ENCODE measurements at places on chromosomes 1 and 21.

DNA sequence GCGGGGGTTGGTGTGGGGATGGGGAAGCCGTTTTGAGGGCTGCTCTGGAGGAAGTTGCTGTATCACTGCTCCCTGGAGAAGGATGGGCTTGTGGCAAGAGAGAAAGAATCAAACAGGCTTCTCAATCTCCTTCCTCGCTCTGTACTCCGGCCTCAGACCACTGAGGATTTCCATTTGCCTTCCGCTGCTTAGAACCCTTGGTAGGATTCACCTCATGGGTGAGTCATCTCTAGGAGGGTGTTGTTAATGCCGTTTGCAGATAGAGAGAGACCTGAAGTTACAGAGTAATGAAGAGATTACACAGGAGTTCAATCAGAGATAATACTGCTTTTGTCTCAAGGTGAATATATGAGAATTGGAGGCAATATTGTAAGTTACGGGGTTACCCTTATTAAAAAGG, 15.3 kb downstream of the SLC35F3 start:
- DNase-seq: no peak

- DNase-seq: no peak
Observed at GRCh38 chr1:161176468-161177111, 717 bp downstream of the B4GALT3 start.

DNA sequence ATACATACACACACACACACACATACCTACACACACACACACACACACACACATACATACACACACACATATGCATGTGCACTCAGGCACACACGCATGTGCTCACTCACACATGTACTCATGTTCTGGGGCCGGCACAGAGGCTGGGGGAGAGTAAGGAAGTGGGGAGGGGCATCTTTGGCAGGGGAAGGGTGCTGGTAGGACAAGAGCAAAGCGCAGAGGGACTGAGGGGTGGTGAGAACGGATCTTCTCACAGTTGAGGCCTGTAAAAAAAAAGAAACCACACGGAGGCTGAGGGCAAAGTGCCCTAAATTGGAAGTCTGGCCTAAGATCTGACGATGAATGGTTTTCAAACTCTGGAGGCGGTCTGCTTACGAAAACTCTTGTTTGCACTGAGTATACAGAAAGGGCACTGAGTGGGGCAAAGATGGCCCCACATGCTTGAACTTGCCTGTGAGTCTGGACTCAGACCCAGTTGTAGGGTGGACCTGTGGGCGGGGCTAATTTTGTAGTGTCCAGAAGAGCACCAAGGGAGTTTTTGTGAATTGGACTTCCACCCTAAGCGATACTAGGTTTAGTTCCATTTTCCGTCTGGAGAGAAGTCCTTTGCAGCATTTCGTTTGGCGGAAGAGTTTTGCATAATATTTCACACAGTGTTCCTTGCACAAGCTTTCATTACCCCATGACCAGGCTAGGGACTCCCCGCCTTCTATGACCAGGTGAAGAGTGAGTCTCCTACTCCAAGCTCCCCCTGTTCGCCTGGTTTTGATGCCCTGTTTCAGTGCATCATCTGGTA, 79.3 kb upstream of the LYST start:
- no peak for DNase-seq

GRCh38 chr1:246435421-246436041, 71.5 kb downstream of the SMYD3 start:
- DNase-seq: no peak

GRCh38 chr1:183263886-183264602, 78.0 kb downstream of the LAMC2 start:
- DNase-seq: peak; percentile 67

DNA sequence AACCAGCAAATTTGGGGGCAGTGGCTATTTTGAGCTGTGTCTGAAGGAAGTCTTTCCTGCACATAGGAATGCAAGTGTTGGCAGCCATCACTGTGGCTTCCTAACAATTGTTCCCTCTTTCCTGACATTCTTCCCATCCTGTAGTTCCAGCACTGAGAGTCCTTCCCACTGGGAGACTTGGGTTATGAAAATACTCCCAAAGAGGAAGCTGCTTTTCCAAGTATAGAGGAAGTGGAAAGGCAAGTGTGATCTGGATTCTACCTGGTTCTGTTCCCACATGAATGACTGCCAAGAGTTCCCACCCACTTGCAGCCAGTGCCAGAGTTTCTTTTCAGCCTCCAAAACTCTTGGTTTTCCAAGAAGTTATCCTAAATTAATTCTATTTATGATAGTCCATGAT, 98.5 kb upstream of the CD53 start:
- DNase-seq: no peak

DNA sequence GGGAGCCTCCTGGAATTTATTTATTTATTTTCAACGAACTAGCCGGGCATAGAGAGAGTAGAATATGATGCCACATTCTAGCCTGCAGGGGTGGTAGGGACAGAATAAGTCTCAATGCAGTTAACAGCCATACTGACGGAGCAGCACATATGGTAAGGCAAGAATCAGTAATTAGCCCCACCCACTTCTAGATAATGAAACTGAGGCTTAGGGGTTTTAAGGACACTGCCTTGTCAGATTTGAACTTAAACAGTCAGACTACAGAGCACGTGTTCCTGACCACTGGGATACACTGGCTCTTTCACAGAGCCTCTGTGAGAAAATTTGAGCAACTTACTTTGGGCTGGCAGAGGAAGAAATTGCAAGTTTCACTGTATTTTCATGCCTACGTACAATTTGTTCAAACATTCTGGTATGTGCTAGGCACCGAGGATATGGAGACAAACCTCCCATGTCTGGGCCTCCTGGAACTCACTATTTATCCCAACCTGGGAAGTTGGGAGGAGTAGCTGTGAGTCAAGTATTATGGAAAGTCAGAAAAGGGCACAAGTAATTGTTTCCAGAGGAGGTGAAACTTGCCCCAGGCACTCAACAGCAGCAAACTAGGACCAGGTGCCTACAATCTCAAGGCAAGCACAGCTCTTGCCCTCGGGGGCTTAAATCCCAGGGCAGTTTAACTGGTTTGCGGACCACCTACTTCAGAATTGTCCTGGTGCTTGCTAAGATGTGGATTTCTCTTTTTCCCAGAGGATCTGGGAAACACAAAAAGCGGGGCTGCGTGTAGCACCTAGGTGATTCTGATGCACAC, 1.6 kb upstream of the CLIC4 start:
- DNase-seq: no peak

- DNase-seq: no peak
Observed at GRCh38 chr1:15714406-15715136, 21.5 kb upstream of the SLC25A34 start.

- DNase-seq: no peak
Observed at GRCh38 chr1:185786524-185786923, 52.3 kb downstream of the HMCN1 start.

- no peak for DNase-seq
Observed at GRCh38 chr1:58833166-58833565, 49.3 kb upstream of the JUN start.

GRCh38 chr21:33542640-33543504, at the start of gene SON:
SON (plus strand) TSS chr21:33543038; CDS start chr21:33543093, 55 bp downstream.
- peak; percentile 98 for DNase-seq

GRCh38 chr1:95095833-95096217, 21.3 kb upstream of the TLCD4 start:
- DNase-seq: no peak

- DNase-seq: no peak
Observed at GRCh38 chr1:204549313-204549712, 33.1 kb downstream of the MDM4 start.

DNA sequence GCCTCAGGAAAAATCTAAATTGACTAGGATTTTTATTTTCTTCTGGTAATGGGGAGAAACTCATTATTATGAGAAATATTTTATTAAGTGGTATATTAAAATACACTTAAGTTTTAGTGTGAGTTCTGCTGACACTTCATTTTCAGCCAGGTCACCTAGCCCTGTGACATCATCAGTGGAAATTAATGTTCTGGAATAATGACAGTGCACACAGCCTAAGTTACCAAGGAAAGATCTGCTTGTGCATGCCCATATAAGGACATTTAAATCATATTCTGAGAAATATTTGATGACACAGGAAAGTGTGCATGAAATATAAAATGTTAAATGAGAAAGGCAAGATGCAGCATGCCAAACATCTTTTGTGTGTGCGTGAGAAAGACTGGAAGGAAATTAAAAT, 102.0 kb downstream of the KIF14 start:
- DNase-seq: no peak

DNA sequence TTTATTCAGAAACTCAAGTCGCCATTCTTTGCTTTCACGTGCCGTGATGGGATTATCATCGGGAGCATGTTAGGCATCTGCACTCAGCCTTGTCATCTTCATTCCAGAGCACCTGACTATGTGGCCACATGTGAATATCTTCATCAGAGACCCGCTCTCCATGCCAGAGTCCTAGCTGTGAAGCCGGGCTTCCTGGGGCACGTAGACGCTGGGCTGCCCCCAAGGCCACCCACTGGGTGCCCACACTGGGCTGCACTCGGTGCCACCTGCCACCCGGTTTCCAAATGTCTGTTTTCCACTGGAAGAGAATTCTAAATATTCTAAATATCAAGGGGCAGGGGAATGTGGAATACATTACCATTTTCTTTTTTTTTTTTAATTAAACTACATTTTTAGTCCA, 43.8 kb downstream of the SLC37A1 start:
- no peak for DNase-seq

DNA sequence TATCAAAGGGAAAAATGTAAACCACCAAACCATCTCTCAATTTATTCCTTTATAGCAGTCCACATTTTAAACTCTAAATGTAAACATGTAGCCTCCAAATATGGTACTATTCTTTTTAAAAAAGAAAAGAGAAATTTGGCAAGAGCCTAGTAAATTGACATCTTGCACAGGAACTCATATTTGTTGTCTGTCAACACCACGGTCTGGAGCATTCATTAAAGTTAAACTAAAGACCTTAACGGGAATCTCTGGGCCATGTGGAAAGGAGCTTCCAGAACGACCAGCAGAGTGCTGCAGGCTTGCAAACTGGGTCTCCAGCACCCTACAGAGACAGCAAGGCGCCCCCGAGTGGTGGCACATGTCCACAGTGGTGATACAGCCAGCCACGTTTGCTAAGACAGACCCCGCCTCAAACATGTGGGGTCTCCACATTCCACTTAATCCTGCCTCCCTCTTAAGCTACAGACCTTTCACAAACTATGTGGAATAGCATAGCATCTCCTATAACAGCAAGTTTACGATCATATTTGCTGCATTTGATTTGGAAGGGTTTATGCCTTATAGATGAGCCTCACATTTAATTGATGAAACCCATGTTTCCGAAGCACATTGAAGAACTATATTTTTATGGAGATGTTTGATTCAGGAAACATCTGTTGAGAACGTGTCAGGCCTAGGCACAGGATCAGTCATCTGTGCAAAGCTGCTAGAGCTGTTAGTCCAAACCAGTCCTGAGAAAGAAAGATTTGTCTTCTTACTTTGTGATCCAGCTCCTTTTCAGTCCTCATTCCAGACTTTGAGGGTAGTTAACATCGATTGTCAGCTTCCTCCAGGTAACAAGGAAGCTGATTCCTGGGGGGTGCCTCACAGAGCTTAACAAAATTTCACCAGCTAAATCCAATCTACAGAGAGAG, 96.4 kb upstream of the BACE2 start:
- DNase-seq: peak; percentile 35

DNA sequence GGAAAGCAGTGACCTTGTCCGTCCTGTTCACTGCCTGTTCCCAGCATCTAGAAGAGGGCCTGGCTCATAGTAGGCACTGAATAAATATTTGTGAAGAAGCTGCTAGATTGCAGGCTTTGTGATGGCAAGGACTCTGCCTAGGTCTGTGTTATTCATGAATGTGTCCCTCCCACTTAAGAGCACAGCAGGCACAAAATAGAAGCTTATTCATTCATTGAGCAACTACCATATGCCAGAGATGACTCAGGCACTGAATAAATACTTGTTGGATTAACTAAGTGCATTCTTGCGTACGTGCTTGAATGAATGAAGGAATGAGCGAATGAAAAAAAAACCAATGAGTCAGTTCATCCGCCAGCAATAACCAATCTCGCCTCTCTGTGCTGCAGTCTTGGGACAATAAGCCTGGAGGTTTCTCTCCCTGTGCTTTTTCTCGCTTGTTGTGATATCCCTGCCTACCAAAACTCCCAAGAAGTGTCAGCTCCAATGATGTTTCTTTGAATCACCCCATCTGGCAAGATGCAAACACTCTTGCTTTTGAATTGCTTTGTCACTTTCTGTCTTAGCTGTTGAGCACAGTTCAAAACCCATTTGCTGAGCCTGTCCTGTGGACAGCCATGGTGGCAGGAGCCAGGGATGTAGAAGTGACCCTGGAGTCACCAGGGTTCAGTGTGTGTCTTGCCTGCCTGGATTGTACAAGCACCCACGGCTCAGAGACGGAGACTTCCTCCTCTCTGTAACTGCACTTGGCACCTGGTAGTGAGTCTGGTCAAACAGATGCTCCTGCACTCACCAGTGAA, 143.9 kb downstream of the KAZN start:
- DNase-seq: no peak

- no peak for DNase-seq
Observed at GRCh38 chr1:100234432-100234831, 15.2 kb downstream of the DBT start.

- DNase-seq: no peak
Observed at GRCh38 chr1:27592232-27592930, 11.6 kb downstream of the AHDC1 start.

- DNase-seq: no peak
Observed at GRCh38 chr1:33235521-33235920, 20.8 kb upstream of the ZNF362 start.

- peak; percentile 40 for DNase-seq
Observed at GRCh38 chr1:207868251-207868773, 42.6 kb downstream of the CD34 start.

- DNase-seq: no peak
Observed at GRCh38 chr1:3345792-3346191, 108.7 kb upstream of the ARHGEF16 start.

- no peak for DNase-seq
Observed at GRCh38 chr1:183732236-183732880, 72.6 kb upstream of the RGL1 start.

GRCh38 chr1:183675883-183676585, 22.9 kb upstream of the APOBEC4 start:
- DNase-seq: no peak

GRCh38 chr1:43468414-43468813, 14.7 kb upstream of the HYI start:
- DNase-seq: no peak

DNA sequence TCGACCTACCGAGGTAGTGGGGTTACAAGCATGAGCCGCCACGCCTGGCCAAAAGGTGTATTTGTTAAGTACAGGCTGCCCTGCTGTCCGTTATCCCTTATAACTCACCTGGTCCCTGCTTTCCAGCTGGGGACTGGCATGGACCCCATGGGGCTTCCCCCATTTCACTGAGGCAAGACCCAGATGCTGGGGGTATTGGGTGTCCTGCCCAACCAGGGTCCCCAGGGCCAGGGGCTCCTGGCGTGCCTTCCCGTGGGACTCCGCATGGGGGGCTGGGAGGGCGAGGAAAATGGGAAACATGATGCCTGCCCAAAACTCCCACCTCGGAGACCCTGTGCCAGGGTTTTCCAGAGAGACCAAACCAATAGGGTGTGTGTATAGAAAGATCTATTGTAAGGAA, 64.4 kb downstream of the FAAP20 start:
- DNase-seq: no peak

GRCh38 chr1:230303822-230304221, 122.3 kb downstream of the PGBD5 start:
- DNase-seq: no peak

- no peak for DNase-seq
Observed at GRCh38 chr1:236865818-236866155, 70.7 kb downstream of the MTR start.

Measured in spinal cord (tissue), 10 donors.